Articular chondrocyte of knee joint (primary cell): ENCODE measurements at places on chromosomes 6 and 20. TPM values are rescaled to one million over a fixed set of nuclear protein-coding genes. Genes with fewer than 3 reads are reported as not detected.

SLC22A2 gene
- total RNA-seq = 0.11 TPM in 1 of 2 replicates, not detected in the other

SOBP gene
- total RNA-seq = 9.9 and 10.4 TPM in 2 replicates

RHAG gene
- total RNA-seq = not detected in 2 replicates

EEF1A2 gene
- 0.13 TPM in 1 of 2 replicates, not detected in the other for total RNA-seq

RAD21L1 gene
- total RNA-seq = not detected in 2 replicates

CST2 gene
- not detected in 2 replicates for total RNA-seq

NKAIN4 gene
- total RNA-seq = not detected in 2 replicates

C20orf173 gene
- total RNA-seq = not detected in 2 replicates

MYBL2 gene
- 8.3 and 8.4 TPM in 2 replicates for total RNA-seq

CGA gene
- not detected in 2 replicates for total RNA-seq

PLAGL2 gene
- total RNA-seq = 2.4 and 2.6 TPM in 2 replicates

HM13 gene
- 110 and 124 TPM in 2 replicates for total RNA-seq

RNF5 gene
- total RNA-seq = 23.9 and 32.4 TPM in 2 replicates

ADGB gene
- total RNA-seq = not detected in 2 replicates

C6orf118 gene
- not detected in 2 replicates for total RNA-seq

SLC22A16 gene
- total RNA-seq = not detected in 2 replicates

DPPA5 gene
- not detected in 2 replicates for total RNA-seq
